ENCODE measurements at places on chromosomes 1 and 21.

GRCh38 chr1:245060684-245061374 is 94.0 kb upstream of the KIF26B start:
- DNase-seq = no peak

DNA sequence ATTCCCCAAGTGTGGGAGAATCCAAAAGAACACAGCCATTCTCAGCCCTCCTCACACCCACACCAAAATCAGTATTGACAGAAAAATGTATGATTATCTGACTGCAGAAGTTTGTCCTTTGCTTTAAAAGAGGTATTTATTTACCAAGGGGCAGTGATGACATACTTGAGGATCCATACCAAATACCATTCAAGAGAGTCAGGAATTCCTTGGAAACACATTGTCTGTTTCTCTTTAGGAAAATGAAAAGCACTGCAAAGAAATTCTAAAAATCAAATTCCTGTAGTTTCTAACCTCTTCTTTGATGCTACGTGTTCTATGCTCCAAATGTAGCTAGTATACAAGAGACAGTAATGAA is 509.6 kb upstream of the CXADR start:
- DNase-seq = no peak

DNA sequence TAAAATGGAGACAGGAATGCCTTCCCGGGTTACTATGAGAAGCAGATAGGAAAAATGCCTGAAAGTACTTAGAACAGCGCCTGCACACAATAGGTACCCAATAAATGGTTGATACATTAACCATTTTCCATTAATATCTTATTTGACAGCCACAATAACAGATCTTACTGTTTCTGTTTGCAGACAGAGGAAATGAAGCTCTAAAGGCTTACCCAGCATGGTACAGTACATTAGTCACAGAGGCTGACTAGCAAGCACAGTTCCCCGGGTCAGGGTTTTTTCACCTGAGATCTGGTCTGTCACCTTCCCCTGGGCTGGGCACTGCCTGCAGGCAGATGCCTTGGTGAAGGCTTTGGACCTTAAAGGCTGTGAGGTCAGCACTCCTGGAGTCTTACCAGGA is 2.9 kb downstream of the TRIM63 start:
- no peak for DNase-seq

DNA sequence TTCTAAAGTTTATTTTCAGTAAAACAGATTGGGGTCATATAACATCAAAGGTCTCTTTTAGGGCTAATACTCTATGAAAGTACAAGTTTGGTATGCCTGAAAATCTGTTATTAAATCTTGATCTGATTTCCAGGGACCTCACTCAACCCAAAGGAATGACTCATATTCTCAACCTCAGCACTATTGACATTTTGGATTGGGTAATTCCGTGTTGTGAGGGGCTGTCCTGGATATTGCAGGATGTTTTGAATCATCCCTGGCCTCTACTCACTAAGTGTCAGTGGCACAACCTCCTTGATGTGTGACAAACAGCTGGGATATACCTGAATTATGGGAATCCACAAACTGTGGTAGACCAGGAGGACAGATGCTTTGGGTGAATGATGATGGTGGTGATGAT is 51.5 kb upstream of the CYP2J2 start:
- DNase-seq = no peak
